ENCODE measurements at places on chromosomes 11 and 22.

- DNase-seq: peak; percentile 64
These were observed 442.2 kb upstream of the B3GAT1 start for GRCh38 chr11:134853992-134854991.

GRCh38 chr11:68863553-68864265 lies 22.0 kb upstream of the CPT1A start:
- no peak for DNase-seq

GRCh38 chr22:36015811-36016529 lies 12.7 kb downstream of the RBFOX2 start:
- DNase-seq: no peak

DNA sequence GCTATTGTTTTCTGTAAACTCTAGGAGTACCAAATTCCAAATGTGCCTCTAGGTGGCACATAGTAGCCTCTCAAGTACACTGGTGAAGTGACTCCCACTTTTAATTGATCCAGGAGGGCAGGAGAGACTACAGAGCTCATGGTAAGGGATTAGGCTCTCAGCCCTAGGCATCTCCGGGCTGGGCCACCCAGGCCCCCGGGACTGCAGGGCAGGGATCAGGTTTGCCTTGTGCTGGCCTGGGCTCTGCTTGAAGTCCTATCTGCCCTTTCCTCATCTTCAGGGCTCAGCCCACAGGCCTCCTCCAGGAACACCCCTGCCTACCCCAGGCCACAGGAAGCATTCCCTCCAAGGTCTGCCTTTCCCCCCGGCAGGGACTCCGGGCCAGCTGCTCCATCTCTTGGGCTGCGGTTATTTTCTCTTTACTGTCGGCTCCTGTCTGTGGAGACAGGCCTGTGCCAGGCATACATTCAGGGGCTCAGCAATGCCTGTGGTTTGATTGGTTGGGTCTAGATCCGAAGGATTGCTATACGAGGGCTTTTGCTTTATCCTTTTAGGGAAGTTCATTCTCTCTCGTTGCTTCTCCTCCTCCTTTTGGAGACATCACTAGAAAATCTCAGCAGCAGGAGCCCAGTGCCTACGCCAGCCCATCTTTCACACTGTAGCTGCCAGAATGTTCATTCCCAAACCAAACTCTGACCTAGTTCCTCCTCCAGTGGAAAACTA lies 32.8 kb downstream of the PARVA start:
- peak; percentile 33 for DNase-seq

DNA sequence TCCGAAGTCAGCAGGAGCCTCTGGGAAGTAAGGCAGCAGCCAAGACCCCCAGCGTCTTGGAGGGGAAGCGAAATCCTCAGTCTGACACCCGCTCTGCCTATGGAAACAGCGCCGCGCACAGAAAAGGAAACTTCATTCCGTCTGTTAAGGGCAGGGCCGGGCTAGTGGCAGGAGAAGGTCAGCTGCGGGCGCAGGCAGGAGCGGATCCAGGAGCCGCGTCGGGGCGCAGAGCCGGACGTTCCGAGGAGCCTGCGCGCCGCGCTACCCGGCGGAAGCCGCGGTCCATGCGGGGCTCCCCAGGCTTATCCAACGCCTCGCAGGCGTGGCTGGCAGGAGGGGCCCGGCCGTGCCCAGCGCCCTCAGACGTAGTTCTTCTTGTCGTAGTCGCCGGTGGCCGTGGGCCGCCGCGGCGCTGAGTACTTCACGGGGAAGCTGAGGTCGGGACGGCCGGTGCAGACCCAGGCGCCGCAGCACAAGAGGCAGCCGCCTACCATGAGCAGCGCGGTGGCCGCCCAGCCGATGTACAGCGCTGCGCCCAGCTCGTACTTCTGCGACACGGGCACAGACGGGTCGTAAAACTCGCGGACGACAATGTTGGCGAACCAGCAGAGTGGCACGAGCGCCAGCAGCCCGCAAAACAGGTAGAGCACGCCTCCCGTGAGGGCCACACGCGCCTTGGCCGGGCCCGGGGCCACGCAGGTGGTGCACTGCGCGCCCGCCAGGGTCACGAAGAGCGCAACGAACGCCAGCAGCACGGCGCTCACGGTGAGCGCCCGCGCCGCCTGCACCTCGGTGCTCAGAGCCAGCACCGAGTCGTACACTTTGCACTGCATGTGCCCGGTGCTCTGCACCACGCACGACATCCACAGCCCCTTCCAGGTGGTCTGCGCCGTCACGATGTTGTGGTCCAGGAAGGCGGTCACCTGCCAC lies 705 bp downstream of the CLDN5 start:
- DNase-seq: no peak

GRCh38 chr22:34038801-34039555 lies 118.7 kb upstream of the LARGE1 start:
- no peak for DNase-seq

GRCh38 chr11:86440305-86440716 lies 65.6 kb downstream of the CCDC81 start:
- no peak for DNase-seq

DNA sequence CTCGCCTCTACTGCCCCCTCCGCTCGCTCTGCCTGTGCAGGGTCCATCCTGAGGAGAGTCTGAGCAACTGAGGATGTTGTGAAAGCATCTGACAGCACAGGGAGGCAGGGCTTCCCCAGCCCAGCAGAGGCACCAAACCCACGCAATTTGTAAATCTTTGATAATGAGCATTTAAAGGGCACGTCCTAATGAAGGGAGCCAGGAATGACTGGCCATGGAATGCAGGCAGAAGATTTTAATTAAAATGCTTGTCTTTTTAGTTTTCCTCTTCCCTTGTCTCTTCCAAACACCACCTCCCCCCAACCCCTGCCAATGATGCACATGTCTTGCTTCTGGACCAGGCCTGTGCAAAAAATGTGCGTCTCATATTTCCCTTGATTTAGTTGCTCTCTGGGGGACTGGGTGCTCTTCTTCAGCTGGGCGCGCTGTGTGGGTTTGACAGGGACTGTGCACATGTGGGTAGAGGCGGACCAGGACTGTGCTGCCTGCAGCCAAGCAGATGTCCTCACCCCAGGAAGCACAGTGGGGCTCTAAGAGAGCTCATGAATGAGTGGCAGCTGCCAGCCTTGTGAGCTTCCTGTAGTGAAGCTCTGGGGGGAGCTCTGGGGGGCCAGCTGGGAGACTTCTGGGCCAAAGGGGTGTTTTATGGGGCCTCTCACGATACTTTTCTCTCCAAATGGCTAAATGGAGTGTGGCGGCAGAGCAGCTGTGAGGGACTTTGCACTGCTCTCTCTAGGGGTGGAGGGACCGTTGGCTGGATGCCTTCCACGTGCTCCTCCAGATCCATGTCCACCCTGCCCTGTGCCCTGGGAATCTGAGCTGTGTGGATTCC lies 273.5 kb downstream of the ST3GAL4 start:
- DNase-seq: peak; percentile 70

DNA sequence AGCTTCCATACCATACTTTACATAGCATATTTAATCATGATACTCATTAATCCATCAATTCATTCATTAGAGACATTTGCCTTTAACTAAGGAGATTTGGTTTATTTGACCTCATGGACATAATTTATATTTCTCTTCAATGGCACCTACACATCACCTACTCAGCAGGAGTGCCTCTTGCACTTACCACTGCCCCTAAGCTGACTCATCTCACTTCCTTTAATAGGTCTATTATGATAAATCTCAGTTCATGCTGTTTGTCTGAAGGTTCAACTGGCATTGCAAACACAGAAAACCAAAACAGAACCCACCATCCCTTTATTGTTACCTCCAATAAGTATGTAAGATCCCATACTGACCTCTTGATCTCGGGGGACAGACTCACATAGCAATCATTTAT lies 186.7 kb downstream of the LUZP2 start:
- no peak for DNase-seq

DNA sequence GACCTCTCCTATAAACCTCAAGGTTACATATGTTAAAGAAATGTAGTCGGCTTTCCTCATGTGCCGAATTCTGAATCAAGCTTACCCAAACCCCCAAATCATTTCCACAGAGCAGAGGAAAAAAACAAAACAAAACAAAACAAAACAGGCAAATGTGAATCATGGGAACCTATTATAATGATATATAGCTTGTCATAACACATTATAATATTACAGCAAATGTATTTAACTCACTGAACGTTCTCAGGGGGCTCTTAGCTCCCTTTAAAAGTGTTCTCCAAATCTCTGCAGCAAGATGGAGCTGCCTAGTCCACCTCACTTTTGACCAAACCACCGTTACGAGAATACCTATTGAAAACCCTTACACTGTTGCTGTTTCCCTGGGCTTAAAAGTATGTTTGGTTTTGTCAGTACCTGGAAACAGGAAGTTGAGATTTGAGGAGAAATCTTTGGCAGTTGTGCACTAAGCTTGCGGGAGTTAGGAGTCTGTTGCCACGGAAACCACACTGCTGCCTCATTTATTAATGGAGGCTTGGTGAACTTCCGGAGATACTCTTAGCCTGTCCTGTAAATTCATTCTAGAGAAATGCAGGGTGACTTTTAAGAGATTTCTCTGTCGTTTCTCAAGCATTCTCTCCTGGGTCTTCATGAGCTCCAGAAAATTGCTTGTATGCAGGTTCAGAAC lies 167.0 kb upstream of the RASSF10 start:
- no peak for DNase-seq

- no peak for DNase-seq
These were observed 39.8 kb downstream of the RELT start for GRCh38 chr11:73415854-73416615.

DNA sequence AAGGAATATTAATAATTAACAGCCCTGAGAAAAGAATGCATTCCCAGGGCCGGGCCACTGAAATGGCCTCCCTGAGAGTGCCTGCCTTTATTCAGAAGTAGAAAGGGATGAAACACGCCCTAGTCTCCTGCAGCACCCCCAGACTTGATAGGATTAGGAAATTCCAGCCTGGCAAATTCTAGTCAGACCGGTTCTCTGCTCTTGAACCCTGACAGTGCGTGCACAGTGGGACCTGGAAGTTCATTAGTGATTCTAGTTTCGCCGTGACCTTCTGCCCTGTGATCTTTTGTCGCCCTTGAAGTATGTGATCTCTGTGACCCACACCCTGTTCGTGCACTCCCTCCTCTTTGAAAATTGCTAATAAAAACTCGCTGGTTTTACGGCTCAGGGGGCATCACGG lies 2.1 kb upstream of the GSTP1 start:
- peak; percentile 32 for DNase-seq

DNA sequence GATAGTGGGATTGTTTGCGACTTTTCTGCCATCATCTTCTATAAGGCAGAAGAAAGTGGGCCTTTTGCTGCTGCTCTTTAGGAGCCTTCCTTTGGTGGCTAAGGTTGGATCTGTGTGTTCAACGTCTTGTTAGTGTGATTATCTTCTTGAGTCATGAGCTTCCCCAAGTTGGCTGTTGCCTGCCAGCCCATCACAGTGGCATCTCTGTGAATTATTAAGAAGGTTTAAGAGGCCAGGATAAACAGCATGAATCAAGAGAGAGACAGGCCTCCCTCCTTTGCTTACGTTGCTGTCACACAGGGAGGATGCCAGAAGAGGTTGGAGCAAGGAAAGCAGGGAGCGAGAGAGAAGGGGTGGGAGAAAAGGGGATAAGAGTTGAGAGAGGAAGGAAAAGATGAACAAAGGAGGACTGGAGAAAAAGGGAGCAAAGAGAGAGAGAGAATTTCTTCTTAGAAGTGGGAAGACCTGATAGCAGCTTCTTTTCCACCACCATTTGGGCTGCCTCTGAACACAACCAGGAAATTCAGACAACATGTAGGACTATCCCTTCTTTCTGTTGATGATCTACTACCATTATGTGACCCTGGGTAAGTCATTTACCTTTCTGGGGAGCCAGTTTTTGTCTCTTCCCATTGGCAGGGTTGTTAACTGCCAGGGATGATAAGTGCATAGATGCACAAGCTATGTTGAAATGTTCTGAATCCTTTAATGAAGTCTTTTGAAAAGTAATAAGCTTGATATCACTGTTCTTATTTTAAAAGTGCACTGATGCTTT lies 126.5 kb downstream of the NAV2 start:
- DNase-seq: no peak

GRCh38 chr22:20607157-20607907 lies 99.9 kb downstream of the MED15 start:
- no peak for DNase-seq

- no peak for DNase-seq
These were observed 3.1 kb downstream of the APOL4 start for GRCh38 chr22:36198536-36198935.

DNA sequence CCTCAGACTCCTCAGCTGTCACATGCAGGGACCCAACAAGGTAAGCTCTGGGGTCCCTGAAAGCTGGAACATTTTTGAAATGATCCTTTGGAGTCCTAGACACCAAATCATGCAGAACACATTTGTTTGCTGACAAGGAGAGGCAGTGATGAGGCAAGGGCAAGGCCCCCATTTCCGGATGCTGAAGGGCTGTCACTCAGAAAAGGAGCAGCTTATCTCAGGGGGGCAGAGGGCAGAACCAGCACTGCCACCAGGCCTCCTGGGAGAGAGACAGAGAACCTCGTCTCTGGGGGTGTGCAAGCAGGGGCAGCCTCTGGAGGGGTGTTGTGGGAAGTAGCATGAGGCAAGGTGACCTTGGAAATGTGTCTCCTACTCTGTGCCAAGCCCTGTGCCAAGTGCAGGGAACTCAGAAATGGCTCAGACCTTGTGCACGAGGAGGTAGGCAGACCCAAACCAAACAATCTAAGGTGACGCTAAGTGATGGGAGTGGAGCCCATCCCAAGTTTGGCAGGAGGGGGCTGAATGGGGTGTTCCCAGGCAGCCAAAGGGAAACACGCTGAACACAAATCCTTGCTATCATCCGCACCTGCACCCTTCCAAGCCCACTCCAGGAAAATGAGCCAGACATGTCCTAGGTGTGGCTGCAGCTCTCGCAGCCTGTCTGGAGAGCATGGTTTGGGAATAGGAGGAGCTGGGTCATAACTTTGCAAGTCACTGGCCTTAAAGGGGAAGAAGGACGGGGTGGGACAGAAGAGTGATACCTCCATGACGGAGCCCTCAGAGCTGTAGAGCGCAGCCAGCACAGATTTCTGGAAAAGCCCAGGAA lies 94.2 kb downstream of the PDE2A start:
- DNase-seq: peak; percentile 2

DNA sequence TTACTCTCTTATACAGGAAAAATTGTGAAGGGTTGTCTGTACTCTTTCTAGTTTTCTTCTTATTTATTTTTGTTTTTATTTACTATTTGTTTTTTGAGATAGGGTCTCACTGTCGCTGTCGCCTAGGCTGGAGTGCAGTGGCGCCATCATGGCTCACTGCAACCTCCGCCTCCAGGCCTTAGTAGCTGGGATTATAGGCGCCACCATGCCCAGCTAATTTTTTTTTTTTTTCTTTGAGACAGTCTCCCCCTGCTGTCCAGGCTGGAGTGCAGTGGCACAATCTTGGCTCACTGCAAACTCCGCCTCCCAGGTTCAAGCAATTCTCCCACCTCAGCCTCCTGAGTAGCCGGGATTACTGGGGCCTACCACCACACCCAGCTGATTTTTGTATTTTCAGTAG lies 18.4 kb downstream of the CUL5 start:
- no peak for DNase-seq
